ENCODE measurements at places on chromosomes 6 and 20.

DNA sequence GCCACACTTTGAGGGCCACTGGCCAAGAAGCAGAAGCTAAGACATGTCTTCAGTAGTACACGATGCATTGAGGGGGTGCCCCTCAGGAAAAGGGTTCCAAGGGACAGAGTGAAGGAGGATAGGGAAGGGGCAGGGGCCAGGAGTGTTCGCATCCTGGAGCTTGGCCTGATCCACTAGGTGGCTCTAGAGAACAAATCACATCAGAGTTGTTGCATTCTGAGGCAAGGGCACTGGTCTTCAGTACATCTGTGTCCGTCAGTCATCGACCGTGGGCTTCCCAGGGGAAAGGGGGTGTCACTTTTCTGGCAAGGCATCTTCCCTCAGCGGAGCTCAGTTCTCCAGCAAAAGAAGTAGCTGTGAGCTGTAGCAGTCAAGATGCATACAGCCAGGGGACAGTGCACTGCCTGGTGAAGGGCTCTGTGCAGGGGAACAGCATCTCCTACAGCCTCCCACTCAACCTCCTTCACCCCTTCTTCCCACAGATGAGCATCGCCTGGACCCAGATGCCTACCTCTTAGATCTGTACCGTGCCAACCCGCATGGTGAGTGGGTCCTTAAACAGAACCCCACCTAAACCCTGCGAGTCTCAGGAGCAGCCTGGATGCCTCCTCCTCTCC, 47.8 kb downstream of the ARHGAP40 start:
- peak; percentile 54 for DNase-seq

DNA sequence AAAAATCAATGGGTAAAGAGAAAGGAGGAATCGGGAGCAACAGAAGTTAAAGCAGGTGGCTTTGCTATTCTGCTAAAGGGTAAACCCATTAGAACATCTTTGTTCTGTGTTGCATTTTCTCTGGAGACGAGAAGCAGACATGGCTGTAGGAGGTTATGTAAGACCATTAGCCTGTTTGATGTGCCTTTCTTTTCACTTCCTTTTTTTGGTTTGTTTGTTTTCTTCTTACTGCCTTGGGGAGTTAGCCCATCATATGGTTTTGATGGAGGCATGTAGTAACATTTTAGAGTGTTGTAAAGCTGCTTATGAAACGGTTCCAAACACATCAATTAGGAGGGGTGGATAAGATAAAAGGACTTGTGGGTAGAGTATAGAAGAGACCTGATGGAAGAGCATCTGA, 131.0 kb downstream of the DOK5 start:
- DNase-seq: no peak

DNA sequence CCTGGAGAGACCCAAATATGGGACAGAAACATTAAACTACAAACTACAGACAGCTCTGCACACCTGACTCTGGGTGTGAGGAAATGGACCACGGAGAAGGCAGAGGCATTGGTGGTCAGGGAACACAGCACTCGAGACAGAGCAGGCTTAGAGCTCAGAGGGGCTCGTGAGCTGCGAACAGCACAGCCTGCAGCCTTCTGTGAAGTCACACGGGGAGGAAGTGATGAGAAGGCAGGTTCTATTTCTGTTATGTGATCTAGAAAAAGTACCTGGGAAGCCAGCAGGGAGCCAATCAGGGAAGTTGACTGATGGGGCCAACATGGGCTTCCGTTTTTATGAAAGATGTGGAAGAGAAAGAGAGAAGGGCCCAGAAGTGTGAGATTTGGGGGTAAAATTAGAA, 88.9 kb upstream of the SNAP25 start:
- DNase-seq: no peak

- peak; percentile 14 for DNase-seq
These were observed 24.6 kb downstream of the MTFR2 start for GRCh38 chr6:136225496-136225895.

GRCh38 chr6:4297348-4297747, 162.0 kb upstream of the ECI2 start:
- no peak for DNase-seq

DNA sequence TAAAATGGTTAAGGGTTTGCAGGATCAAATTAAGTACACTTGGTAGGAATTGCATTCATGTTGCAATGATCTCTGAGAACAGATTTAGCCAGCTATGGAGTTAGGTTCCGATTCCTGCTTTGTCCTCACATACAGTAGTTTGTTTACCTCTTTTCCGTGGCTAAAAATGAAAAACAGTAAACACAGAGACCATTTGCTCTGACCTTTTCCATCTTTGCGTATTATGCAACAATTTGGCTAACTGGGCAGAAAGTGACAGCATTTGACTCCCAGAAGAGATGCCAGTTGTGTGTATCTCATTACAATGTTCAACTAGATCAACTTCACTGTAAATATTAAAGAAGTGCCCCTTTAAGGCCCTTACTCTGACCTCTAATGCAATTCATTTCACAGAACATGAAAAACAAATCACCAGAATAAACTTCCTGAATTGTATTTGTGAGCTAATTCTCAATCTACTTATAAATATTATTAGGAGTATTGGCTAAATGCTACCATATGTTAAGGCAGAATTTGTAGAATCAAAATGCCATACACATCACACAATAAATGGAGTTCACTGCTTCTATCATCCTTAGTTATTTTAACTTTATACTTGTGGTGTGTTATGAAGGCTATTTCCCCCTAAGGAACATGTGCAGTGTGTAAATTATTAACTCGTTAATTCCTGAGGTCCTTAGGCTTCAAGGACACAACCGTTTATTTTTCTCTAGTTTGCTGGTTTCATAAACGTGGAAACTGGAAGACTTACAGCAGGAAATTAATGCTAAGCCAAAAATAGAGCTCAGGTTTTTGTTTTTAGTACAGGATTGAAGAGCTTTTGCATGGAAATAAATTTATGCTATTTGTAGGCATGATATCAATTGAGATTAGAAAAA, 380.7 kb upstream of the CITED2 start:
- peak; percentile 44 for DNase-seq

DNA sequence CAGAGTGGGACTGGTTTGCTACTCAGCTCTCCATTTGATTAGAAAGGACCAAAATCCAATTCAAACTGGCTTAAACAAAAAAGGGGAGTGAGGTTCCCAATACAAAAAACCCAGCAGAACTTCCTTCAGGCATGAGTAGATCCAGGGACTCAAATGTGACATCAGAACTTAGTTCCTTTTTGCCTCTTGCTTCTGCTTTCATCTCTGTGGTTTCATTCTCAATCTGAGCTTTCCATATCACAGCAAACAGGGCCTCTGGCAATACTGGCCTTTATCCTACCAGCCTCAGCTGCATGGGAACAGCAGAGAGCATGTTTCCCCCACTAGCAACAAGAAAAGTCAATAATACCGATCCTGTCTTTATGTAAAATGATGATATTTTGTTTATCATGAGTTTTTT, 28.6 kb upstream of the PRELID3B start:
- DNase-seq: no peak

- no peak for DNase-seq
These were observed 34.6 kb downstream of the STK35 start for GRCh38 chr20:2136275-2136674.

DNA sequence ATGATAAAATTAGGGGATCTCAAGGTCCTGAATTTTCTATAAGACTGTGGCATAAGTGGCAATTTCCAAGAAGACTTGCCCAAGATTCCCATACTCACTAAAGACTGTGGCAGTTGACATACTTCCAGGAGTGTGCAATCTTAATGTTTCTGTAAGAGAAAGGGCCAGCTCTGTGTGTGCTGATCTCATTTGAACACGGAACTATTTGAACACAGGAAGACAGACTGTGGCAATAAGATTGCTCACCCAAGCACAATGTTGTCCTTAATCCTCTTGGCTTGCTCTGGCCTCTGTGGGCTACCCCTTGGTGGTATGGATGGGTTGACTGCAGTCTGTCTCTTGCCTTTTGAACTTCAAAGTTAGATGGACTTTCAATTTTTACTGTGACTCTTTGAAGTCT, 151.4 kb downstream of the PHF3 start:
- no peak for DNase-seq

DNA sequence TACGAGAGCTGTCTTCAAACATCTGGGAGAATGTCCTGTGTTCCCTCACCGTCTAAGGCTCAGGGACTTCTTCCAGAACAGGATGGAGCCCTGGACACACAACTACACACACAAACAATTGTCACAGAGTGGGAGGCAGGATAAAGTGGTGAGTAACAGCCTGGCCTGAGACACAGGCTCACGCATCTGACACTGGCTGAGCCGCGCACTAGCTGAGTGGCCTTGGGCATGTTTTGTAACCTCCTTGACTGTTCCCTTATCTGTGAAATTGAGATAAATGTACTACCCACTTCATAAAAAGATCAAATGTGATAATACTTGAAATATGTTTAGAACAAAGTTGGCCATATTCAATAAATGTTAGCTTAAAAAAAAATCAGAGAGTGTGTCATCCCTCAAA, 132.4 kb upstream of the ARMC2 start:
- DNase-seq: no peak

DNA sequence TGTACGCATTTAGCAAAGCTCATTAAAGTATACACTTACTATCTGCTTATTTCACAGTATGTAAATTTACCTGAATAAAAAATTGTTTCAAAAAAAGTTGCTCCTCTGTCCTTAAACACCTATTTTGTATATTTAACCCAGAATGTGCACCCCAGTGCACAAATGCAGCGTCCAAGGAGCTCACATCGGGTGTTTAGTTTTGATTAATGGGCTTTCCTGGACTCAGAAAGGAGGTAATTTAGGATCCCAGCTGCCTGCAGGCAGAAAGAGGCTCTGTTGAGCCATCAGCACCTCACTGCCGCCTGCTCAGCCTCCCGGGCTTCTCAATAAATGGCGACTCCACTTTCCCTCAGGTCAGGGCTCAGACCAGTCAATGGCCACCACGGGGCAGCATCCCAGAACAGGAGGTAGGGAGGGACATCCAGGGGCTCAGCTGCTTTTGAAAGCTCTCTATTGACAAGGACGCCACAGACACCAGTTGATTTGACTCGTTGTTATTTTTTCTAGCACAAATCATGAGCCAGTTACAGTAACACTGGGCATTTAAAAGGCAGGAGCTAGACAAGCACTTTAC, 70.2 kb upstream of the TBC1D7 start:
- no peak for DNase-seq

GRCh38 chr20:48189181-48189580, 403.9 kb upstream of the SULF2 start:
- DNase-seq: peak; percentile 60

- no peak for DNase-seq
These were observed 16.4 kb downstream of the TRIM27 start for GRCh38 chr6:28907394-28907793.

- no peak for DNase-seq
These were observed 275.0 kb upstream of the BMP2 start for GRCh38 chr20:6492271-6493055.

DNA sequence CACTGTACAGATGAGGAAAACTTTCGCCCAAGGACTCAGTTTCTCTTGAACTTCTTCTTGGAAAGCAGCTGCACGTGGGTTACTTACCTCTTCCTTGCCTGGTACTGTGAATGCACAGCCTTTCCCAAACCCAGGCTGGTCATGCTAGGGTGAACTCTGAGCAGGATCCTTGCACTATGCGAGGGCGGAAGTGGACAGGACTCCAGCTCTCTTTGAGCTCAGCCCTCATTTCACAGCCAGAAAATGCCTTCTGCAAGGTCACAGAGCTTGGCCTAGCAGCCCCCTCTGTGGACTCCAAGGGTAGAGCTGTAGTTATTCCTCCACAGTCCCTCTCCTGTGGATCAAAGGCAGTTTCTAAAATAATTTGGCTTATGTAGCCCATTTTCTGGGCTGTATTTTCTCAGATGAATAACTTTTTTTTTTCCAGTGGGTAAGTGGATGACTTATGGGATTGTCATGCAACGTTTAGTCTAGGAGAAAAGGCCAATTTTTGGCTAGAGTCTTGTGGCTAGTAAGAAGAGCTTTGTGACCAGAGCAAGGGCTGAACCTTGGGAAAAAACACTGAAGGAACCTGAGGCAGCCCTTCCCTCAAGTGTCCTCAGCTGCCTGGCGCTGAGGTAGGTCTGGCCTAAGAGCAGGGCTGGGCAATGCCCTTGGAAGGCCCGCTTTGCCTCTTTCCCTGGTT, 172.7 kb downstream of the SCP2D1 start:
- DNase-seq: no peak

DNA sequence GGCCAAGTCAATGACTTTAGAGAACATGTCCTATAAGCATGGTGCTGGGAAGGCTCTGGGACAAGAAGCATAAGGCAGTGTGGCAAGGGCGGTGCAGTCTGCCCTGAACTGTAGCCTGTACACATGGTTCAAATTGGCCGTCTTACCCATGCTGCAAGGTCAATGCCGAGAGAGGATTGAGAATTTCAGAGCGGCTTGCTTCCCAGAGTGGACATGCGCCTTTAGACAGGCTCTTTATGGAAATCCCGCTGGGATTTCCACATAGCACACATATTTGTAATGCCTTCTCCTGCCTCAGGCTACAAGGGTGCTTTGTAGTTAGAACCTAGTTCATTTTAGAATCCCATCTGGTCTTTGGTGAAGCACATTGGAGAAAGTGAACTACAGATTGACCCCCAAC, 36.1 kb upstream of the CEP162 start:
- DNase-seq: no peak

- DNase-seq: no peak
These were observed 109.4 kb upstream of the NEDD9 start for GRCh38 chr6:11341867-11342266.

DNA sequence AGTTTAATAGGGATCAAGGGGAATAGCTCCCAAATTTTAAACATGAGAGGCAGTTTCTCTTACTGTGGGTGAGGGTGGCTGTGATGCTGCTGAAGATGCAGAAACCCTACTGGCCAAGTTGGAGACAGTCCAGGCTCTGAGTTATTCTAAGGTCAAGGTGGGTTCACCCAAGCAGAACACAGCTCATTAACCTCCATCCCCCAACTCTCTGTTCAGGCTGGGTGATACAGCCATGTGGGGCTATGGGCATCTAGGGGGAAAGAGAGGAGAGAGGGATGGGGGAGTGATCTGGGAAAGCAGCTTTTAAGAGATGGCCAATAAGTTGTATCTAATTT, 18.9 kb upstream of the TRAM2 start:
- DNase-seq: peak; percentile 24

GRCh38 chr6:109496036-109496772, 13.2 kb upstream of the ZBTB24 start:
- no peak for DNase-seq
